ENCODE measurements at places on chromosomes 3 and 15.

- DNase-seq, result no peak
Measured at GRCh38 chr15:76161153-76162035, 101.6 kb downstream of the TMEM266 start.

GRCh38 chr15:90564051-90564450 lies 34.3 kb downstream of the CRTC3 start:
- peak; percentile 73 for DNase-seq

GRCh38 chr3:25103391-25103790 lies 324.7 kb upstream of the RARB start:
- no peak for DNase-seq

DNA sequence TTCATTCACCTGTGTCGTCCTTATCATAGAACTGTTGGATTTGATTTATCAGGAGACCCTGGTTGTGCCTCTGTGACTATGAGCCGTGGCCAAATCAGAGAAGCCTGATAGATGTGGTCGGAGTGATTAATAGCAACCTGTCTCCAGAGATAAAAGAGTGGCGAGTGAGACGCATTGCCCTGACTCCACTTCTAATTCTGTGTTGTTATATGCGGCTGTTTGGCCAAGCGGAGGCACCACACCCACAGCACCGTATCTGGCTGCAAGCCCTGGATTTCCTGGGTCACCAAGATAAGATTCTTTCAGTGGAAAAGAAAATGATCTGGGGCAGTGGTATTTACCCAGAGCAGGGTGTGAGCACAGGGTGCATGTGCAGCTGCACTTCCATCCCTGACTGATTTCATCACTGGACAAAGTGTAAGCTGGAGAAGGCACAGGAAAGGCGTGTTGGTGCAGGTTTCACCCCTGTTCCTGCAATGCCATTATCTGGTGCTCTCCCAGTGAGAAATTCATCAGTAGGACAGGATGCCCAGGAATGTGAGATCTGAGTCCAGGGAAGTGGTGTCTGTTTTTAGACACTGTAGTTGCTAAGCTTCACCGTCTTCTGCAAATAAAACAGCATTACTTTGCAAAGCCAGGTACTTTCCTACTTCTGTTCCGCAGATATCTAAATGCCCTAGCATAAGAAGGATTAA lies 84.6 kb downstream of the CD47 start:
- DNase-seq, result no peak

DNA sequence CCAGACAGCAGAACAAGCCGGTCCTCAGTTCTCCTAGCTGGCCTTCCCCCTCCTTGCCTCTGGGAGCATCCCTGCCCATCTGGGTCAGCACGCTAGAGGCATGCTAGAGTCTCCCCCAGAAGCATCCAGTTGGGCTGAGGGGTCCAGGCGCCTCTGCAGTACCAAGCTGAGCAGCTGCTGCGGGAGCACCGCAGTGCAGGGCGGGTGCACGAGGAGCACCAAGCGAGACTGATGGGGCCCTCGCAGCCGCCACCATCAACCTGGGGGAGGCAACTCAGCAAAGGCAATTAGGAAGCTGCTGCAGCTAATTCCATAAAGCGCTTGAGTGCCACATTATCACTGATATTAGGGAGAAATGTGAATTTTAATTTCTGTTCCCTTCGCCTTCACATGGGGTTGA lies 12.4 kb downstream of the CACNA2D3 start:
- no peak for DNase-seq

- DNase-seq, result no peak
Measured at GRCh38 chr3:160016972-160017371, 28.3 kb downstream of the IL12A start.

GRCh38 chr15:94070356-94071295 lies 160.7 kb upstream of the MCTP2 start:
- no peak for DNase-seq

- DNase-seq, result no peak
Measured at GRCh38 chr3:89577637-89578530, 470.5 kb downstream of the EPHA3 start.

GRCh38 chr15:81098861-81099651 lies 35.0 kb upstream of the CFAP161 start:
- DNase-seq, result no peak

GRCh38 chr15:72358650-72359171 lies 17.1 kb downstream of the HEXA start:
- no peak for DNase-seq

GRCh38 chr3:180571831-180572598 lies 29.9 kb upstream of the TTC14 start:
- DNase-seq, result no peak

- no peak for DNase-seq
Measured at GRCh38 chr3:119659606-119660291, 640 bp downstream of the POPDC2 start.

GRCh38 chr3:24520976-24521419 lies 26.3 kb upstream of the THRB start:
- no peak for DNase-seq

DNA sequence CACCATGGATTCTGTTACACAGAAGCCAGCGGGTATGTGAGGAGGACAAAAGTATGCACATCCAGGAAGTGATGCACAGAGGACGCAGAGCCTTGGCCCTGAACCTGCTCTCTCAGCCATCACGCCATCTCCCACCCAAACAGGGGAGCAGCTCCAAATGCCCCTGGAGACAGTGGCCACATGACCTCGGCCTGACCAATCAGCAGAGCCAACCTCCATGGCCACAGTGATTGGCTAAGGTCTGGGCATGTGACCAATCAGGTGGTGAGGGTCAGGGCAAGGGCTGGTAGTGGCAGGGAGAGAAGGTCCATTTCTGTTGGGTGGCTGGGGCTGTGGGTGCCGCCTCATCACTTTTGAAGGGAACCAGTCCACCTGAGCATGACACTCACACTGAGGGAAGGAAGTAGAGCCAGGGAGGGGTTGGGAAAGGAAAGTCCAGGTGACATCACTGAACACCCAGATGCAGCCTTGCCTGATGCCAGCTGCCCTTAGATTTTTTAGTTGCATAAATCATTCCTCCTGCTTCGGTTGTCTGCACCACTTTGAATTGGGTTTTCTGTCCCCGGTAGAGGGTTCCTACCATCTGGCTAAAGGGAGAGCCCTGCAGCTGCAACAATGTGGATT lies 70.3 kb upstream of the IQSEC1 start:
- no peak for DNase-seq

- DNase-seq, result no peak
Measured at GRCh38 chr3:32452009-32452408, 50.6 kb downstream of the CMTM6 start.

GRCh38 chr3:146072061-146072460 lies 88.9 kb downstream of the PLOD2 start:
- no peak for DNase-seq

DNA sequence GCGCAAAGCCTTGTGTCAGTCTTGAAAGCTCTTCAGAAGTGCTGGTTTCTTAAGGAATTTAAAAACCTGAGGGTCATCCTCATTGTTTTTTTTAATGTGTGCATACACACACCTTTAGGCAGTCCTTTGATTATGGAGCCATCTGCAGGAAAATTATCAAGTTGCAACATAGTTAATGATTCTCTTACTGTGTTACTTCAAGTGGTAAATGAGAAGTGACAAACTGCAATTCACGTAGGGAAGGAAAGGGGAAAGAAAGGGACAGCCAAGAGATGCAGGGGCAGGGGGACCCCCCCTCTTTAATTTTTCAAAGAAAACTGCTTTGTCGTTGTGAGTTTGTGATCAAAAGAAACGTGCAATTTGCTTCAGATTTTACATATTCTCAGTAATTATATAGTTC lies 162.4 kb upstream of the CGNL1 start:
- peak; percentile 5 for DNase-seq

GRCh38 chr3:50190936-50191660 lies at the start of gene GNAT1:
Gene GNAT1 (plus strand): TSS chr3:50191610. CDS start chr3:50191726, 116 bp downstream.
- no peak for DNase-seq

DNA sequence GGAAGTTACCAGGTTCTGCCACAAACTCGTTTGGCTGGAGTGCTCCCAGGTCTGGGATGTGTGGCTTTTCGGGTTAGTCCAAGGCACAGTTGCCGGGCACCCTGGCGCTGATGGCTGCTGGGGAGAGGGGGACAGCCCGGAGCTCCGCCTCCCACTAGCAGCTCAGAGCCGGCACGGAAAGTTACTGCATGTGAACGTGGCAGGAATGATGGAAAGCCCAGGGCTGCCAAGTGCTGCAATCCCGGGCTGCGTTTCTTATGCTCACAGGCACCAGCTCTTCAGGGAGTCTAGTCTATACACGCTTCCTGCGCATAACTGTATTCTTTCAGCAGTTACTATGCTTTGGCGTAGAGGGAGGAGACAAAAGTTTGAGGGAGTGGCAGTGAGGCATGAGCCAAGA lies 141.8 kb upstream of the ICE2 start:
- no peak for DNase-seq

GRCh38 chr3:184166671-184167070 lies 8.0 kb upstream of the AP2M1 start:
- no peak for DNase-seq

GRCh38 chr15:83656943-83657528 lies 3.1 kb downstream of the ADAMTSL3 start:
- DNase-seq, result no peak

DNA sequence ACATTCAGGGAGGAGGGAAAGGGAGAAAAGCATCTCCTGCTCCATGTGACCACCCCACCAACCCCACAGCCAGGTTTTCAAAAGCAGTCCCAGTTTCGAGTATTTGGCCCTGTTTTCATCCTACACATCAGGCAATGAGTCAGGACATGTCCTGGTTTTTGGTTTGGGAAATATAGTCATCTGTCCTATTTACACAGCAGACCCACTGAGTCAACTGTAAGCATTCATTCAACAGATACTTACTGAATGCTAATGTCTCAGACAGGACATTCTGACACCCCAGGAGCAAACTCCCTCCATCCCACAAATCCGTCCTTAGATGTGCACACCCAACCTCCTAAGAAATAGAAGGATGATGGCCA lies 32.9 kb downstream of the IGDCC3 start:
- DNase-seq, result no peak

GRCh38 chr3:39132096-39133092 lies 21.0 kb downstream of the CSRNP1 start:
- DNase-seq, result no peak

DNA sequence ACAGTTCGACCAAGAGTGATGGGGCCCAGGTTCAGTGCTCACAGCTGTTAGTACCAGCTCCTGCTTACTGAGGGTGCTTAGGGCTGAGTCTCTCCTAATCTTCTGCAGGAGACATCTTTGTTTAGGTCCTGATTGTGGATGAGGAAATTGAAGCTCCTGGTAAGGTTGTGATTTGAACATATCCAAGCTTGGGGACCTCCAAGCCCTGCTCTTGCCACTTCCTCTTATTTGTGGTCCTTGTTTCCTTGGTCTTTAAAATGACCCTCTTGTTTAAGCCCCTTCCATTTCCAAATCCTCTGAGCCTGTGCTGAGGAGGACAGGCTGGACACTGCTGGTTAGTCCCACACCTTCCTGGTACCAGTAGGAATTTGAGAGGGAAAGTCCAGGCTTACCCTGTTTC lies 87.0 kb downstream of the EEFSEC start:
- no peak for DNase-seq

DNA sequence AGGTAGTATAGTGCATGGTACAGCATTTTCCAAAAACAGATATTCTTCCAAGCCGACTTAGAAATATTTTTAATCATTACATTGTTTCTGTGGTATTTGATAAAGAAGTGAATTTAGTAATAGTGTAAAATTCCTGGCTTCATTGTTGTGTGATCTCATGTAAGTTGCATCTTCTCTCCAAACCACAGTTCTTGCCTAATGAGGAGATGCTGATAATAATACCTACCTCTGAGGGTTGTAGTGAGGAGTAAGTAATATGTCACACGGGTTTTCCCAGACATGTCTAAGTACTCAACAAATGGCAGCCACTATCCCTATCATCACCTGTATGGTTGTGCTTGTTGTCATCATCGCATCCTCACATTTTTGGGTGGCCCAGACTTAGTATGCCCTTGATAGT lies 167.3 kb downstream of the SLCO3A1 start:
- DNase-seq, result no peak

DNA sequence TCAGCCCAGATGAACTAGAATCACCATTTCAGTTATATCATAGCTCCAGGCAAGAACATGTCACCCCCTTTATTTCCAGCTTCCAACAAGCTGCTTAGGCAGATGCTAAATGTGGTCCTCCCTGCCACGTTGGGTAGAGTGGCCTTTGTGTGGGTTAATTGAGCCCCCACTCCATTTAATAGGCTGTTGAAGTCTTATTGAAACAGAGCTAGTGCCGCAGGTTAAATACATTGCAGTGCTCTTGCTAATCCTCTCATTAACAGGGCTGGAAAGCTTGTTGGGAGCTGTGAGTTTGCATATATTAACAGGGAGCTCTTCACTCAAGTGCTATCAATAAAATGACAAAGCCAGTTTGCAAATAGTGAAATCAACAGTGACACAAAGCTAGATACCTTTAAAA lies 248.4 kb upstream of the CMC1 start:
- no peak for DNase-seq

GRCh38 chr3:27935492-27935891 lies 213.4 kb upstream of the EOMES start:
- no peak for DNase-seq

DNA sequence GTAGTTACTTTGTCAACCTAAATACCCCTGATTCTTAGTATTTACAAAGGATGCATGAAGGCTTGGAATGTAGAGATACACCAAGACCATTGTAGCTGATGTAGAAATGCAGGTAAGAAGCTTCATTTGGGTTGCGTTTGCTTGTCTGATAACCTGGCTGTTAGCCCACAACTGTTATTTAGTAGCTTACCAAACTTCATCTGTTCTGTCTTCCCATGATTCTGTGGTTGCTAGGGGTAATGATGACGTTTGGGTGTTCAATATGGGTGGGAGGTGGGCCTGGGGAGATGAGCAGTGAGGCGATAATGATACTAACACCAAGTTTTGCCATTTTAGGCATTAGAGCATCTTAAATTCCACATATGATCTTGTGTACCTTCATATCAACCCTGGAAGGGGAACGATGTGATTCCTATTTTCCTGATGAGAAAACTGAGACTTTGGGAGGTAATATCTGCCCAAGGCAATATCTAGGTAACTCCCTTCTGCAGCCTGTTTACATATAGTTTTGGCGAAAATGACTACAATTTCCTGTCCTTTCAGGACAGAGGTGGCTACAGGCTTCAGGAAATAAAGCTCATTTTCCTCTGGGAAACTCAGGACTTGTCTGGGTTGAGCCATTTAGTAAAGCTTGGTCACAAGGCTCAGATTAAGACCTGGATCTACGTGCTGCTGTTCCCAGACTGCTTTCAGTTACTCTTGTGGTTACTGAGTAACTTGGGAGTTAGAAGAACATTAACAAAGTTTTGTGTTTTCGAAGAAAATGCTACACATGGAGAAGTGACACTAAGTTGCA lies 26.8 kb downstream of the FNDC3B start:
- DNase-seq, result no peak

DNA sequence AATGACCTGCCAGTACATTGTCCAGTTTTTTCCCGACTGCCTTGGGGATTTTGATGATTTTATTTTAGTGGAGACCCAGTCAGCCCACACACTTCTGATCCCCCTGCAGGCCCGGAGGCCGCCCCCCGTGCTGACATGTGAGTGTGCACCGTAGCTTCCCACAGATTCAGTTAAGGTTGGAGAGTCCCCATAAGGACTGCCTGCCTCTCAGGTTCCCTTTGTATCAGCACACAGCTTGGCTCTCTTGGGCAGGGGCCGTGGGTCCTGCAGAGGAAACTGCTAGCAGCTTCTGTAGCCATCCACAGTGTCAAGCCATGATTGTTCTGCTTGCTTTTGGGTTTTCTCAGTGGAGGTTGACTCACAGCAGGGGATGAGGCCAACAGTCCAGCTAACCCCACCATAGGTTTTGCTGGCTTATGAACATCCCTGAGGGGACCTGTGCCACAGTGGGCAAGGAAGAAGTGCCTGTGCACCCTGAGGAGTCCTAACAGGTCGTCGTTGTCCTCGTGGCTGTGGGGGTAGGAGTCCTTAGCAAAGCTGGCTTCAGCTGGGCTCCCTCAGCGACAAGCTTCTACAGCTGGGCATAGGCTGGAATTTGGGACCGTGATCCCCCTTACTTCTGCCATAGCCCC lies 46.4 kb downstream of the DLEC1 start:
- no peak for DNase-seq

All from naive B cell (primary cell).